Muscle of leg (tissue), 16 donors: ENCODE measurements at places on chromosomes 2 and 18. TPM values are rescaled to one million over a fixed set of nuclear protein-coding genes. Genes with fewer than 3 reads are reported as not detected.

Gene CERKL
- not detected for total RNA-seq

Gene PLGLB1
- total RNA-seq: 1.6 TPM

Gene SCN3A
- 0.35 TPM for total RNA-seq

Gene IL18R1
- 0.98 TPM for total RNA-seq

Gene UGT1A8
- not detected for total RNA-seq

Gene TGFBRAP1
- total RNA-seq: 7.1 TPM

Gene SPATA3
- total RNA-seq: not detected

Gene HTR2B
- total RNA-seq: 0.22 TPM

Gene ACAA2
- 66.8 TPM for total RNA-seq

Gene PARD3B
- 15.3 TPM for total RNA-seq

Gene DSG1
- total RNA-seq: not detected

Gene PROKR1
- total RNA-seq: 1.2 TPM

Gene EDAR
- 0.04 TPM for total RNA-seq

Gene EVX2
- total RNA-seq: 0.18 TPM

Gene TUBA3E
- not detected for total RNA-seq

Gene EFHD1
- total RNA-seq: 7.0 TPM

Gene SGPP2
- not detected for total RNA-seq

Gene WDSUB1
- total RNA-seq: 6.0 TPM

Gene C18orf32
- total RNA-seq: 20.5 TPM

Gene HMSD
- total RNA-seq: not detected

Gene UGT1A5
- total RNA-seq: not detected

Gene SPR
- 4.6 TPM for total RNA-seq

Gene CTAGE1
- not detected for total RNA-seq

Gene STRN
- total RNA-seq: 25.4 TPM

Gene SIX3
- not detected for total RNA-seq

Gene TNP1
- total RNA-seq: 0.31 TPM

Gene BUB1
- total RNA-seq: 9.0 TPM

Gene INHA
- 0.27 TPM for total RNA-seq

Gene DSEL
- 17.6 TPM for total RNA-seq

Gene IL36G
- 0.31 TPM for total RNA-seq

Gene OR6B2
- total RNA-seq: not detected

Gene CCDC102B
- total RNA-seq: 30.9 TPM

Gene LIMS3
- total RNA-seq: 2.1 TPM

Gene DPP10
- total RNA-seq: 0.27 TPM

Gene ASTL
- 0.09 TPM for total RNA-seq

Gene PPP1R1C
- total RNA-seq: 0.40 TPM

Gene ZNF892
- total RNA-seq: 6.2 TPM

Gene CCDC74A
- 2.5 TPM for total RNA-seq

Gene TNFRSF11A
- 2.0 TPM for total RNA-seq

Gene CELF4
- total RNA-seq: 0.18 TPM
